ENCODE measurements at places on chromosomes 16 and 17.

DNA sequence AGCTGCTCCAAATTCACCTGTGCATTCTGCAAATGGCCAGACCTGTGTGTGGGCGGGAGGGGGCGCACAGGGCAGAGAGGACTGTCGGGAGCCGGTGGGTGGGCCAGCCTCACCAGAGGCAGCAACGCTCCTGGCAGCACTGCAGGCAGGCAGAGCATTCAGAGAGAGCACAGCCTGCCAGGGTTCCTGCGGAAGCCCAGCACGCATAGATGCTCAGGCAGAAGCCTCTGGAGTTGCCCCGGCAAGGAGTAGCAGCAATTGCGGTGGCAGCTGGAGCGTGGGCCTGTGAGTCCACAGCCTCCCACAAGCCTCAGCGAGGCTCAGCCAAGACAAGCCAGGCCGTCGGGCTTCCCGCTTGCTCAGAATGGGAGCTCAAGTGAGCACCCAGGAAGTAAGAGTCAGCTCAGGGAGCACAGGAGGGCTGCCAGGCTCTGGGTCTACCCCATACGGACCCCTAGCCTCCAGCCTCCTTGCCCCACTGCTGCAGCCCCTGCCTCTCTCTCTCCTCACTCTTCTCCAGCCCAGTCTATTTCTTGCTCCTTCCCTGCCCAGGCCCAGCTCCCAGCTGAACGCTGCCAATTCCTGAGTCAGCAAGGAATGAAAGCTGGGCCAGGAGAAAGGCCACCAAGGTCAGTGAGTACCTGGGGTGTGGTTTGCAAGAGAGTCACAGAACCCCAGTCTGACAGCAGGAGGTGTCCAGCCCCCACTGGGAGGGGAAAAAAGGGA, 9.6 kb downstream of the EMC6 start:
- peak; percentile 71 for DNase-seq

DNA sequence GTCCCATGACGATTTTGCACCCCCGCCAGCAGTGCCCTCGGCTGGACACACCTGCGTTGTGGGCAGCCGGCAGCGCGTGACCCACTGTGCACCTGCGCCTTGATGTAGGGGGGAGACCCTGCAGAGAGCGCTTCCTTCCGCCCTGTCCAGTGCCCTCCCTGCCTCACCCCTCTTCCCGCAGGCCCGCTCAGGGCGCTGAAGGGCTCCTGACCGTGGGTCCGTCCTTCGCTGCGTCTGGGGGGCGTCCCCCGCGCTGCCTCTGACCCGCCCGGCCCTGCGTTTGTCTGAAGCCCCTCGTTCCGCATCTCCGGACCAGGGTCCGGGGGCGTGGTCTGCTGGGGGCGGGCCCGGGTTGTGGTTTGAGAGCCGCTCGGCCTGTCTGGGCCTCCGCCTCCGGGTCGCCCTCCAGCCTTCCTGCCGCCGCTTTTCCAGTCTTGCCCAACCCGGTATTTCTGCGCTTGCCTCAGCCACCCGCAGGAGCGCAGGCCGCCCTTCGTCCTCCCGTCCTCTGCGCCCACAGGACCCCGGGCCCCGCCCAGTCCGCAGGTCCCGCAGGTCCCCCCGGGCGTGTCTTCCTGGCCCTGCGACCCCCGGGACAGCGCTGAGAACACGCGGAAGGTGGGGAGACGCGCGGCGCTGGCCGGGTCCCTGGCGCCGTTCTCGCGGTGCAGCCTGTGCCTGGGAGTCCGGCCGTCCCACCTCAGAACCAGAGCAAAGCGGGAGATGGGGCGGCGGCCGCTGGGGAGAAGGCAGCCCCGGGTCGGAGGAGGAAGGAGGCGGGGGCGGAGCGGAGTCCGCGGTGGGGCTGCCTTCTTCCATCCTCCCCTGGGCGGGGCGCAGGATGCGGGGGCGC, 4.0 kb upstream of the IL17C start:
- DNase-seq: peak; percentile 48

- DNase-seq: no peak
Observed at GRCh38 chr17:17232303-17232621, 4.7 kb downstream of the FLCN start.

- no peak for DNase-seq
Observed at GRCh38 chr17:42282478-42283080, 5.7 kb upstream of the STAT5A start.

DNA sequence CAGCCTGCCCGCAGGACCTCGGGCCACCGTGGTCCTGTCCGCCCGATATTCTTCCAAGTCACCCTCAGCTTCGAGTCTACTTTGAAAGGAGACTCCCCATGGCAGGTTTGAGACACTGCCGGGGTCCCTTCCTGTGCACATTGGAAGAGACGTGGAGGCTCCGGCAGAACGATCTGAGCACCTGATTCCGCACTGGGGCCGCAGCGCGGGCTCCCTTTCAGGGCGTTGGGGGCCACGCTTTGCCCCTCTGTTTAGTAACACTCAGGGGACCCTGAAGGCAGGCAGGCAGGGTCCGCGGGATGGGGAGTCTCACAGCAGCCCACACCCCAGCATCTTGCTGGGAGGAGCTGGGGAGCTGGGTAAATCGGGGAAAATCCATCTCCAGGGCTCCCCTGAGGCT, 30.6 kb downstream of the SOX8 start:
- no peak for DNase-seq

GRCh38 chr16:88349903-88350900, 32.6 kb upstream of the ZNF469 start:
- no peak for DNase-seq

DNA sequence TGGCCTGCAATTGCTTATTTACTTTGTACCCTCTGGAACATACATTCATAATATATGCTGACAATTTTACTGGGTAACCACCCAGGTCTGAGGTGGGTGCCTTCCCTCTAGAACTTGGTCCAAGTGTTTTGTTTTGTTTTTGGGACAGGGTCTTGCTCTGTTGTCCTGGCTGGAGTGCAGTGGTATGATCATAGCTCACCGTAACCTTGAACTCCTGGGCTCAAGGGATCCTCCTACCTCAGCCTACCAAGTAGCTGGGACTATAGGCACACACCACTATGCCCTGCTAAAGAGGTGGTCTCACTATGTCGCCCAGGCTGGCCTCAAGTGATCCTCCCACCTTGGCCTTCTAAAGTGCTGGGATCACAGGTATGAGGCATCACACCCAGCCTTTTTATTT, 11.2 kb upstream of the CTCF start:
- no peak for DNase-seq

GRCh38 chr16:47779201-47780016, 318.3 kb downstream of the PHKB start:
- DNase-seq: peak; percentile 4

- DNase-seq: no peak
Observed at GRCh38 chr16:67257486-67258160, 8.8 kb downstream of the SLC9A5 start.

All from astrocyte of the hippocampus (primary cell).